ENCODE measurements at places on chromosomes 3 and 15.

DNA sequence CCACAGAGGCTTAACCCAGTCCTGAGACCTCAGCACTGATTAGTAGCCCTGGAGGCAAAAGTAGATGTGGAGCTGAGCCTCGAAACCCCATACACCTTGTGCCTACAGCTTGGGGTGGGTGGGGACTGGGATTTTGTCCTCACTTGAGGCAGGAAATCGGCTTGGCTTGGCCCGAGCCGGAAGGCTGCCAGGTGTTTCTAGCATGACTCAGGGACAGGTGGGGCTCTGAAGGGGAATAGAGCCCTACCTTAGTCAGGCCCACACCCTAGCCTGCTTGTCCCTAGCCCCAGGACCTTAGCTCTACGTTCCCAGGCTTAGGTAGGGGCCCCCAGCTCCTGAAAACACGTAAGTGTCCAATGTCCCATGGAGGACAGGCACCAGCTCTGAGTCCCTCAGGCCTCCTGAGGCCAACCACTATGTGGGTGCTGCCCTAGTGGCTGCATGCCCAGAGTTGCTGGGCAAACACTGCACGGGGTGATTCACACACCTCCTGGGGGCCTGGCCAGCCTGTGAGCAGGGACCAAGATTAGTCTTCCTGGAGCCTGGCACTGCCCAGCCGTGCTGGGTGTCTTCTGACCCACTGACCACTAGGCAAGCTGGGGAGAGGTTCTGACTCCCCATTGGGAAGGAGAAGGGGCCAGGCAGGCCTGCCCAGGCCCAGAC, 3.1 kb downstream of the MST1R start:
- DNase-seq, result peak; percentile 82

- DNase-seq, result no peak
These were observed 117.7 kb downstream of the CD47 start for GRCh38 chr3:107973152-107973551.

- DNase-seq, result peak; percentile 79
These were observed at the start of gene MEGF11 for GRCh38 chr15:66253418-66254088. Gene MEGF11 (minus strand): TSS chr15:66253750. CDS start chr15:66128403, 125,347 bp downstream.

- DNase-seq, result no peak
These were observed 777.6 kb downstream of the ROBO1 start for GRCh38 chr3:78990156-78990555.

GRCh38 chr3:119352863-119353527, 58.8 kb downstream of the ARHGAP31 start:
- peak; percentile 72 for DNase-seq

- DNase-seq, result no peak
These were observed 103.0 kb upstream of the HES1 start for GRCh38 chr3:194032828-194033435.

GRCh38 chr3:115428841-115429240, 194.5 kb upstream of the GAP43 start:
- no peak for DNase-seq

DNA sequence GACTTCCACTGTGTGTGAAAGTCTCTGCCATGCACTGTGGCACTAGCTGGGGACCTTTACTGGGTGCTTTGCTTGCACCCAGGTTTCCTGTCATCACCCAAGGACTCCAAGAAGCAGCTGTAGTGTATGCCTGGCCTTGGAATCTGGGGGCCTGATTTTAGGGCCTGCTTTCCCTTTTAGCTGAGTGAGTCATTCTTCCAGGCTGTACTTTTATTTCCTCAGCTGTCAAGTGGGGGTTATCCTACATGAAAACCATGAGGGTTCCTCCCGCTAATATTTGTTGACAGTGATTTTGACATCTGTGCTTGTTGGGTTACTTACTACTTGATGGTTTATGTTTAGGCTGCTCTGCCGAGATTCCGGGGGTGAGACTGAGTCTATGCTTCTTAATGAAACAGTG, 18.5 kb downstream of the GORASP1 start:
- no peak for DNase-seq

DNA sequence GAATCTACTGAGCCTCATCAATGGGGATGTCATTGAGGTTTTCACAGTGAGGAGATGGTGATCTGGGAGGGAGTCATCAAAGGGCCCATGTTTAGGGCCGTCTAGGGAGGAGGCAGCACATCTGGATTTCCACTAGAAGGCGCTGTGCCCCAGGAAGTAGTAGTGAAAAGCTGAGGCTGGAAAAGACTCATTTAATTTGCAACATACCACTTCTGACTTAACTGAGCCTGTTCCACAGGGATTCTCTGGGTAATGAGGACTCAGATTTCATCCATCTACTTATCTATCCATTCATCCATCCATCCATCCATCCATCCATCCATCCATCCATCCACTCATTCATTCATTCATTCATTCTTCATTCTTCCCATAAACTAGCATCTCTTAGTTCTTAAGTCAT, 17.4 kb upstream of the SHF start:
- DNase-seq, result no peak

DNA sequence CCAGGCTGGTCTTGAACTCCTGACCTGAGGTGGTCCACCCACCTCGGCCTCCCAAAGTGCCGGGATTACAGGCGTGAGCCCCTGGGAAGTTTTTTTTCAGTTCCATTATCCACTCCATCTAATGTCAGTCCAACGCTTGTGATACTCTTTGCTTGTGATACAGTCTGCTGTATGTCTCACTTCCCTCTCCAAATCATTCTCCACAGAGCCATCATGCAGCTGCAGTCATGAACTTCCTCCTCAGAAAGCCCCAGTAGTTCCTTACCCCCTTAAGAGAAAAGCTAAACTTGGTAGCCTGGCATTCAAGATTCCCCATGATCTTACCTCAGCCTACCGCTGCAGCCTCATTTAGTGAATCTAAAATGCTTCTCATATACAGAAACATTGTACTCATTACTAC, 2.3 kb downstream of the ARPC4 start:
- DNase-seq, result no peak

- no peak for DNase-seq
These were observed 31.4 kb upstream of the MANF start for GRCh38 chr3:51353691-51354090.

GRCh38 chr3:157129803-157130466, 30.0 kb downstream of the CCNL1 start:
- no peak for DNase-seq

All from left lung (tissue), 14 donors.